ENCODE measurements at places on chromosomes 4 and X.

DNA sequence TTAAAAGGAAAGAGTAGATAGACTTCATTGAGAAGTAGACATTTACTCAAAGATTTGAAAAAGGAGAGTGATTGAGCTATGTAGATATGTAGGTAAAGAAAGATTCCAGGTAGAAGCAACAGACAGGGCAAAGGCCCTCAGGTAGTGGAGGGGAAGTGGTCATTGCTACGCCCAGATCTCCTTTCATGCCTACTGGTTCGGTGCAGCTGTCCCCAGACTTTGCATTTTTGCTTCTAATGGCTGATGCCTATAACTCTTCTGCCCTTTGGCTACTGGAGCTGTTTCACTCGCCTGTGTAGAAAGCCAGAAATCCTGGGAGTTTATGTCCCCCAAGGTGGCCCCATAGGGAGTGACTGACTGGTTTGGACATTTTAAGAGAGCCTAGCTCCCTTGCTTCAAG is 16.9 kb upstream of the ARMCX2 start:
- no peak for DNase-seq

DNA sequence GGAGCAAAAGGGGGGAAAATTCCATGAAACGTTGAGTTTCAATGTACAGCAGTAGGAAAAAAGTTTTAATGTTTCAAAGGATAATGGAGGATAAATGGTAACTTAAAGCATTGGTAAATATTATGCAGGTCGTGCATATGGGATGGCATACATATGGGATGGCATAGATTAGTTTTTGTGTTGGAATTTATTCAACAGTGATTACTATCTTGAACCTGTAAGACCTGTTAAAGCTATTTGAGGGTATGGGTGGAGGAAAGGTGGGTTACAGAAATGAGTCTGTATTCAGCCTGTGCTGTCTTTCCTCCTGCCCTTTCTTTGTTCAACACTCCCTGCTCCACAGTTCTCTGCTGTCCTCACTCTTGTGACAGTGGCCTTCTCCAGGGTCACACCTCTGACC is 54.6 kb downstream of the ARHGAP10 start:
- DNase-seq, result no peak

- no peak for DNase-seq
Observed at GRCh38 chrX:46635186-46635585, 61.6 kb downstream of the CHST7 start.

GRCh38 chrX:133527415-133527814 is 112.1 kb upstream of the GPC4 start:
- no peak for DNase-seq

DNA sequence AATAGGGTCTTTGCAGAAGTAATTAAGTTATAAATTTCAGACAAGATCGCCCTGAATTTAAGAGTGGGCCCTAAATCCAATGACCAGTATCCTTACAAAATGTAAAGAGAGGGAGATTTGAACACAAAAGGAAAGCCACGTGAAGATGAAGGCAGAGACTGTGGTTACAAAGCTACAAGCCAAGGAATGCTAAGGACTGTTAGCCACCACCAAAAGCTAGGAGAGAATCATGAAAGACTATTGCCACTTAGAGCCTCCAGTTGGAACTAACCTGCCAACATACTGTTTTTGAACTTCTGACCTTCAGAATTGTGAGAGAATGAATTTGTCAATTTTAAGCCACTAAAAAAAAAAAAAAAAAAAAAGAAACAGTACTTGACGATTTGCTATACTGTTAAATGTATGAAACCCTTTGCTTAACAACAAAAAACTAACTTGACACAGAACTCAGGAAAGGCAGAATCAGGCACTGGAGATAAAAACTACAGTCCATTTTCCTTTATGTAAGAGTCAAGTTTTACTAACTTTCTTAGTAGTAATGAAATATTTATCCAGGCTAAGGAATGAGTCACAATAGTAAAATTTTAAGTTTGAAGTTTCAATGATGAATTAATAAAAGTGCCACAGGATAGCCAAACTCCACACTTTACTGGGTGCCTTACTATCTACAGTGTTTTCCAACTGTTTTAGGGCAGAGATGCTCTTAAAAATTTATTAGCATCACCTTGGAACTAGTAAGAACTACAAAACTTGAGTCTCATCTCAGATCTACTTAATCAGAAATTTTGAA is 25.1 kb downstream of the DHX15 start:
- no peak for DNase-seq

GRCh38 chrX:101485212-101485949 is at the start of gene ARMCX4:
ARMCX4 (plus strand) TSS chrX:101485456; CDS start chrX:101488590, 3,134 bp downstream.
- DNase-seq, result peak; percentile 28

GRCh38 chrX:118588715-118589114 is 93.1 kb downstream of the DOCK11 start:
- no peak for DNase-seq

Measured in activated CD4-positive, alpha-beta T cell treated with anti-CD3 and anti-CD28 coated beads, Interleukin-2, amount 50 U/mL, for 4 hours (primary cell).